ENCODE measurements at places on chromosomes 16 and 17.

DNA sequence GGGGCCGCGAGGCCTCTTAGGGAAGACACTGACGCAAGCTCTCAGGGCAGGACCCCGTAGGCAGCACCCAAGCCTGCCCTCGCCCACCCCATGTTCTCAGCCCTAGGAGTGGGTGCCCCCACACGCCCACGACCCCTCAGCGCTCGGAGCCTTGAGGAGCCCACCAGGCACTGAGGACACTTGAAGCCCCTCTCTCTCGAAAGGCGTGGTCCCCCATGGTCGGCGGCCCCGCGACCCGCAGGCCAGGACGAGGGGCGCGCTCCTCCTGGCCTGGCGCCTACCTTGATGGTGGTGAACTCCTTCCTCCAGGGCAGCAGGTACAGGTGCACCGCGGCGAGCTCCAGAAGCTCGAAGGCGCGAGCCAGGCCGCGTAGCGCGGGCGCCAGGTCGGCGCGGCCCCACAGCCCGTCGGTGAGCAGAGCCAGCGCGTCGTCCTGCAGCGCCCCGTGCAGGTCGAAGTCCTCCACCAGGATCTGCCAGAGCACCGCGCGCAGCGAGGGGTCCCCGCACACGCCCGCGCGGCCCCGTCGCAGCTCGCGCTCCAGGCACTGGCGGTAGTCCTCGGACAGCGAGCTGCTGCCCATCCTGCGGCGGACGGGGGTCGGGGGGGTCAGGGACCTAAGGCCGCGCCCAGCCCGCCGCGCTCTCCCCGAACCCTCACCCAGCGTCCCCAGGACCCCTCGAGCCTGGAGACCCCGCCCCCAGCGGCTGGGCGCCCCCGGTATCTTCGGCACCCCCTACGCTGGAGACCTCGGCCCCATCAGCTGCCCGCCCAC is 668 bp downstream of the SPATA2L start:
- DNase-seq, result peak; percentile 56

DNA sequence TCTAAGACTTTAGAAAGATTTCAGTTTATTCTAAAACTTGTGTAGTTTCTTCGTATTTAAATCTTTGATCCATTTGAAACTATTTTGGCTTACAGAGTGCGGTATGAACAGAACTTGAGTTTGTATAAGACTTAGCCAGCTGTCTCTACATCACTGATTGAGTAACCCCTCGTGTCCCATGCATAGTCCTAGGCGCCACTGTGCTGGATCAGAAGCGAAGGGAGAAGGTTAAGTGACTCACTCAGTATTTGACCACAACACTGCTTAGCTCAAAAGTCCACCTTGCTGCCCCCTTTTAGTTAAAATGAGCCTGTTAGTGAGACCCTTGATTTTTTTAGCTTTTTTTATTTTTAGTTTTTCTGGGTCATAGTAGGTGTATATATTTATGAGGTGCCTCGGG is 28.4 kb downstream of the CD300LB start:
- no peak for DNase-seq

DNA sequence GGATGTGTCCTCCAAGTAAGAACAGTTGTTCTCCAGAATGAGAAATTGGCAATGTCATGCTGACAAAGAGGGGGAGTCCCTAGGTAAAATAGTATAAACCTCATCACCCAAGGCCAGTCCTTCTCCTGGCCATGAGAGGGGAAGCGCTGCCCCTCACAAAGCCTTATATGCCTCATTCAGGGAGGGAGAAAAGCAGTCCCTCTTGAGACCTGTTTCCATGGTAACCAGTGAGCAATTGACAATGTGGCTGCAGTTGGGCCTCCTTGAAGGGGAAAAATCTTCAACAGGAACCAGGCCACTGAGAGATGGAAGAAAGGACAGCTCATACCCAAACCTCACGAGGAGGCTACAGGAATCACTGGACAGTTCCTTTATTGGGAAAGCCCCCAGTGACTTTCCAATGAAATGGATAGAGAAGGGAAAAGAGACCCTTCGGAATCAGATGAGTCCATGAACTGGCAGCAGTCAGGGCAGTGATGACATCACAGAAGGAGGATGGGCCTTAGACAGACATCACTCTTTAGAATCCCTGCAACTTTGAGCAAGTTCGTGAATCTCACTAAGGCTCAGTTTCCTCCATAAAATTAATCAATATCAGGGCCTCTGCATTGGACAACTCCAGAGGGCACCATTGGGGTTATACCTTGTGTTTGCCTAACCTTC is 275.7 kb downstream of the TOX3 start:
- no peak for DNase-seq

GRCh38 chr17:50523208-50523607 is 9.3 kb upstream of the EPN3 start:
- DNase-seq, result no peak

GRCh38 chr17:53719229-53719628 is 103.5 kb upstream of the KIF2B start:
- no peak for DNase-seq

DNA sequence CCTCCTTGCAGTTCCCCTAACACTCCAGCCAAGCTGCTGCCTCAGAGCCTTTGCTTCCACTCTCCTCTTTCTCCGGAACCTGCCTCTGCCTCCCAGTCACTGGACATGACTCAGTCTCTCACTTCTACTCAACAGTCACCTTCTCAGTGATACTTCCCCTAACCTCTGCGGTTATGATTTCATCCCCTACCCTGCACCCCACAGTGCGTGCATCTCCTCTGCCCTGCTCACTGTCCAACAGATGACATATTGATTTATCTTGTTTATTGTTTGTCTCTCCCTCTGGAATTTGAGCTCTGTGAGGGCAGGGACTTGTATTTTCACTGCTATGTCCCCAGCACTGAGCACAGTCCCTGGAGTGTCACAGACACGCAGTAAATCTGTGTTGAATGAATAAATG is 100.7 kb downstream of the CYLD start:
- no peak for DNase-seq

DNA sequence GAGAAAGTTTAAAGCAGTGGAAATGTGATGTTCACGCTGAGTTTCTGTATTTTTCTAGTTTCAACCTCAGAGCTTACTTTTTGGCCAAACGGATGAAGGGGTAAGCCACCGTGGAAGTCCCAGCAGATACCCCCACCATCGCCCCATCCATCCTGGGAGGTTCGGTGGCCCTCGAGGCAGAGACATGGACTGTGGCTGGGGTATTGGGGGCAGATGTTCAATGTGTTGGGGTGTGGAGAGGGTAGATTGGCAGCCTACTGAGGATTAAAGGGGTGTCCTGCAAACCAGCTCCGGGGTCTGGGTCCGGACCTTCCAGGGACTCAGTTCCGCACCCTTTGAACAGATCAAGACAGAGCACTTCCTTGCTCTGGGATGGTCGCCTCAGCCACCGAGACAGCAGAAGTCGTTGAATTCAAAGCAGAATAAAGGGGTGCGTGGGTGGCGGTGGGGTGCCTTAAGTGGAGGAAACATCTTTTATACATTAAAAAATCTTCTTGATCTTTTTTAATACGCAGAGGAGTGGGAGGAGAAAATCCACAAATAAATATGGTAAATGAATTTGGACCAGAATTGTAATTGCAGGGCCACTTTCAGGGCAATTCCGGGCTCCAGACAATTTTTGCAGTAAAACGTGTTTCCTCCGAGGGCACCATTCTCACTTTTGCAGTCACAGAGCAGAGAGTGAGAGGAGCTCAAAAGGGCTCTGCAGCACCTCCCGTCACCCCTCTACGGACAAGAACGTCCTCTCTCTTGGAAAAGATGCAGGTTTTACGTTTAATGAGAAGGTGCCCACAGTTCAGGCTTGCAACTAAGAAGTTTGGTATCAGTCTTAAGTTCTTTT is 8.2 kb upstream of the CBX8 start:
- no peak for DNase-seq

DNA sequence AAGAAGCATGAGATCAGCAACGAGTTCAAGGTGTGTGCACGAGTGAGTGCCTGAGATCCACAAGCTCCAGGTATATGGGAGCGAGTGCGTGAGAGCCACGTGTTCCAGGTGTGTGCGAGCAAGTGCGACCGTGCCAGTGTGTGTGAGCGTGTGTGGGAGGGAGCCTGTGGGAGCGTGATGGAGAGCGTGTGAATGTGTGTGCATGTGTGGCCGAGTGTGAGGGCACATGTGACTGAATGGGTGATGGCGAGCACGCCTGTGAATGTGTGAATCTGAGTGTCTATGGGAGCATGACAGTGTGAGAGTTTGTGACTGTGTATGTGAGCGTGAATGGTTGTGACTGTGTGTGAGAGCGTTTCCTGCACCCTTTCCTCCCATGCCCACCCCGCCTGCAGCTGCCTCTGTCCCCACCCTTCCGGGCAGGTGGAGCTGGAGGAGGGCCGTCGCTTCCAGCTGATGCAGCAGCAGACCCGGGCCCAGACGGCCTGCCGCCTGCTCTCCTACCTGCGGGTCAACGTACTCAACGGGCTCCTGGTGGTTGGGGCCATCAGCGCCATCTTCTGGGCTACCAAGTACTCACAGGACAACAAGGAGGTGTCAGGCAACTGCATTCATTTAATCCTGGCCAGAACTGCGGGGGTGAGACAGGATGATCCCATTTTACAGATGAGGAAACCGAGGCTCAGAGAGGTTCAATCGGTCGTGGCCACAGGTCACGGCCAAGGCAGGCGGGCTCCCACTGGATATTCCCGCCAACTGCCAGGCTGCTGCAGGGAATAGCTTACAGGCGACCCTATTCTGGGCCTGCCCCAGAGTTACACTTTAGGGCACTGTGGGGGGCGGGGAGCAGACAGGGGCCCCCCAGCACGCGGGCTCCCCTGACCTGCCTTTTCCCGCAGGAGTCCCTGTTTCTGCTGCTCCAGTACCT is 3.7 kb downstream of the TMC8 start:
- DNase-seq, result peak; percentile 75

- DNase-seq, result no peak
Observed at GRCh38 chr16:4053301-4053845, 62.9 kb downstream of the ADCY9 start.

DNA sequence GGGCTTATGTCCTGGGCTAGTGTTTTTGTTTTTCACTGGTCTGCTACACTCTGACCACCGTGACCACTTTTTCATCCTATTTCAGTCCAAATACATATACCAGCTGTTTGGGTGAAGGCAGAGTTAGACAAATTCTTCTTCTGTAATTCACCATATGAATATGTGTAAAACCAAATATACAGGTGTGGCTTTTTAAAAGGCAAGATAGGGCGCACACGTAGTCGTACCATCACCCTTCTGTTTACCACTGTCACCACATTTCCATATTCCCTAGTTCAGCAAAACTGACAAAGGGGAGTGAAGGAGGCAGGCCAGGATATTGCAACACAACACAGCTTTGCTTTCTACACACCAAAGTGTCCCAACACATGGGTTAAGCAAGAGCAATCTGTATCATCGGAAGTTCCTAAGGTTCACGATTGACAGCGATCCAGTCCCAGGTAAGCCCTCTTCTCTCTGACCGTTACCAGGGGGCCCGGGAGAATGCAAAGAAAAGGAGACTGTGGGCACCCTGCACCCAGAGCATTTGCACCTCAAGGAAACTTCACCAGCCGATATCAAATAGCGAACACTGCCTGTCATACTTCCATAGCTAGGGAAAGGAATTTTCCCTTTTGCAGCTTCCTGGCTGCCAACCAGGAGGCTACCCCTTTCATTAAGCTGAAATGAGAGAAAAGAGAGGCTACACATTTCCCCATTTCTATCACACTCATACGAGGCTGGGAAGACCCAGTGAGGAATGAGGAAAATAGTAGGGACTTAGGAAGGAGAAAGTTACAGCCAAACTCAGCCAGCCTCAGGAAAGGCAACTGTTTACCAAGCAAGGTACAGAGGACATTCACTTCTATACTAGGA is 23.1 kb downstream of the CREBBP start:
- no peak for DNase-seq

DNA sequence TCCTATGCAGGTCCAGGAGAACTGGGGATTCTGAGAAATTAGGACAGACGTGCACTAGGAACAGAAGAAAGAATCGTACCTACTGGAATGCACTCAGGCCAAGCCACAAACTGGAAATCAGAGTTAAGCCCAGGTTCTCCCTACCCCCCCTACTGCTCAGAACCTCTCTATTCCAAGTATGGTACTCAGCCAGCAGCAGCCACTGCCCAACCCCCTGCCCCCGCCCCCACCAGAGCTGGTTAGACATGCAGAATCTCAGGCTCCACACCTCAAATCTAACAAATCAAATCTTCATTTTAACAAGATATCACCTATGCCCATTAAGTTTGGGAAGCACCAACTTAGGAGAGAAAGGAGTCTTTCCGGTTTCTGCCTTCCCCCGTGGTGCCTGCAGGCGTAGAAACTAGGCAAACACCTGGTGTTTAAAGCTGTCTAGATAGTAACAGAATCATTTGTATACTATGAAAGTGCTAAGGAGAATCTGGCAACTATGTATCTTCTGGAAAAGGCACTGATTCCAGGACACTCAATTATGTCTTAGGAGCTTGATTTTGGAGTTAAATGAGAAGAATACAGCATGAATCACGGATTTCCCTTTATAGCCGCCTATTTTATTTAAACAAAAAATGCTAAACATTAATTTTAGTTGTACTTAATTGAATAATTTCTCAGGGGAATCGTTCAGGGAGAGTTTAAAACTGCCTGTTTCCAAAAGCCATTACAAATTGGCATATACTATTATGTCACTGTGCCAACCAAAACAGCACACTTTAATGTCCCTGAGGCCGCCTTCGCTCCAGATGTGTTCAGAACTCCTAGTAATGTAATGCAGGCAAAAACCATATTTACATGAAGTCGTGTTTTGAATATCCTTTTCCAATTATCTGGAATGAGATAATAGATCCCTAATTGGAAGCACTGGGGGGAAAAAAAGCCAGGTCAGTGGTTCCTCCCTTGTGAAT is 166.5 kb downstream of the STX8 start:
- DNase-seq, result no peak

GRCh38 chr17:55706808-55707773 is 15.6 kb downstream of the TMEM100 start:
- no peak for DNase-seq

GRCh38 chr17:82058230-82058854 is 6.6 kb downstream of the GPS1 start:
- no peak for DNase-seq

- no peak for DNase-seq
Observed at GRCh38 chr17:50480142-50480764, 1.6 kb downstream of the RSAD1 start.

DNA sequence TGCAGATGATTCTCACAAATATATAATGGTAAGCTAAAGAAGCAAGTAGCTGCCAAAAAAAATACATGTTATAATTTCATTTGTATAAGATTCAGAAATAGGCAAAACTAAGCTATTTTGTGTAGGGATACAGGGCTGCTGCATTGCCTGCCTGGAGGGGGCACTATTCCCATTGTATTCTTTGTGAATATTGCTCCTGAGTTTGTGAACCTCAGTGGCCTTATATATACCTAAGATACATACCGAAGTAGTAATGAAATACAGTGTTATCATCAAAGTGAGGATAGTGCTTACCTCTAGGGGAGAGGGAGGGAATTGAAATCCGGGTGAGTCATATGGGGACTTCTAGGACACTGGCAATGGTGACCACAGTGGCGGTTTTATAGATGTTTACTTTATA is 53.5 kb downstream of the C17orf58 start:
- DNase-seq, result no peak

- no peak for DNase-seq
Observed at GRCh38 chr16:29959293-29959692, 2.6 kb upstream of the TMEM219 start.

Measured in T-cell (primary cell).